Osteocyte (in vitro differentiated cells): ENCODE measurements at places on chromosomes 1 and 21. TPM values are rescaled to one million over a fixed set of nuclear protein-coding genes. Genes with fewer than 3 reads are reported as not detected.
A peak's percentile ranks its signal among the peaks of the same experiment; 100 is the strongest.

- H3K27ac ChIP-seq: no peak overlapping the region
- H3K4me1 ChIP-seq: peaks cover 4% of the 10 kb centered on the region
- no peak overlapping the region for H3K4me3 ChIP-seq
- no peaks in the 10 kb centered on the region for H3K27me3 ChIP-seq
- peaks cover 13% of the 10 kb centered on the region for H3K36me3 ChIP-seq
- DNase-seq: no peak
Measured at GRCh38 chr1:147641695-147642592, 28.4 kb downstream of the ACP6 start.

- H3K27me3 ChIP-seq: peaks cover 28% of the 10 kb centered on the region
- H3K4me3 ChIP-seq: peak within 1 kb of the TSS; percentile 67
- no peaks in the 10 kb centered on the region for H3K36me3 ChIP-seq
- DNase-seq: no peak
Measured at GRCh38 chr1:205504311-205505075, at the start of gene CDK18. CDK18 (plus strand) TSS chr1:205504669; CDS start chr1:205523168, 18,499 bp downstream.

GRCh38 chr1:174167265-174167803 is 8.0 kb downstream of the RABGAP1L start:
- no peaks in the 10 kb centered on the region for H3K4me1 ChIP-seq
- no peak overlapping the region for H3K4me3 ChIP-seq
- H3K27ac ChIP-seq: no peak overlapping the region
- no peaks in the 10 kb centered on the region for H3K27me3 ChIP-seq

DNA sequence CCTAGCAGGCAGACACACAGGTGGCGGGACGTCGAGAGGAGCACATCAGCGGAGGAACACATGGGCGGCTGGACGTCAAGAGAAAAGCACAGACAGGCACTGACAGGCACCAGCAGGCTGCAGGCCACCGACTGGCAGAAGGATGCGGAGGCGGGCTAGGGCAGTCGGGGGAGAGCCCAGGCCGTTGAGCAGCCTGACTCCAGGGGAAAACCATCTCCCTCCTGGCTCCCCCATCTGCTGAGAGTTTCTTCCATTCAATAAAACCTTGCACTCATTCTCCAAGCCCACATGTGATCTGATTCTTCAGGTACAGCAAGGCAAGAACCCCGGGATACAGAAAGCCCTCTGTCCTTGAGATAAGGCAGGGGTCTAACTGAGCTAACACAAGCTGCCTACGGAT is 25.5 kb downstream of the B3GALT5 start:
- H3K4me3 ChIP-seq: no peak overlapping the region
- peaks cover 14% of the 10 kb centered on the region for H3K4me1 ChIP-seq
- H3K36me3 ChIP-seq: no peaks in the 10 kb centered on the region
- H3K27me3 ChIP-seq: no peaks in the 10 kb centered on the region
- no peak overlapping the region for H3K27ac ChIP-seq
- peak; percentile 83 for DNase-seq

GRCh38 chr1:18575620-18576019 is 55.0 kb upstream of the PAX7 start:
- H3K27me3 ChIP-seq: no peaks in the 10 kb centered on the region
- H3K36me3 ChIP-seq: no peaks in the 10 kb centered on the region
- no peak for DNase-seq
- no peaks in the 10 kb centered on the region for H3K4me1 ChIP-seq

- H3K27ac ChIP-seq: peak overlapping the region; percentile 32
- peaks cover 25% of the 10 kb centered on the region for H3K36me3 ChIP-seq
- no peak for DNase-seq
- H3K4me3 ChIP-seq: no peak overlapping the region
- H3K27me3 ChIP-seq: no peaks in the 10 kb centered on the region
Measured at GRCh38 chr1:227131193-227131592, 187.1 kb downstream of the CDC42BPA start.

GRCh38 chr1:219478811-219479210 is 134.1 kb downstream of the ZC3H11B start:
- H3K4me1 ChIP-seq: no peaks in the 10 kb centered on the region
- no peak overlapping the region for H3K27ac ChIP-seq
- no peak for DNase-seq
- no peak overlapping the region for H3K4me3 ChIP-seq
- H3K36me3 ChIP-seq: no peaks in the 10 kb centered on the region
- peaks cover 10% of the 10 kb centered on the region for H3K27me3 ChIP-seq

OR2L3 gene
- total RNA-seq: not detected in 2 replicates

RYR2 gene
- total RNA-seq: 0.03 and 0.05 TPM in 2 replicates

HRNR gene
- total RNA-seq: not detected in 2 replicates

RIPPLY3 gene
- 0.21 and 0.27 TPM in 2 replicates for total RNA-seq

SYTL1 gene
- total RNA-seq: 0.46 and 0.97 TPM in 2 replicates
